Stimulated activated CD8-positive, alpha-beta memory T cell treated with anti-CD3 and anti-CD28 coated beads, Interleukin-4, amount 100 ng/mL, for 1 hour (primary cell): ENCODE measurements at places on chromosomes 7 and 10.

DNA sequence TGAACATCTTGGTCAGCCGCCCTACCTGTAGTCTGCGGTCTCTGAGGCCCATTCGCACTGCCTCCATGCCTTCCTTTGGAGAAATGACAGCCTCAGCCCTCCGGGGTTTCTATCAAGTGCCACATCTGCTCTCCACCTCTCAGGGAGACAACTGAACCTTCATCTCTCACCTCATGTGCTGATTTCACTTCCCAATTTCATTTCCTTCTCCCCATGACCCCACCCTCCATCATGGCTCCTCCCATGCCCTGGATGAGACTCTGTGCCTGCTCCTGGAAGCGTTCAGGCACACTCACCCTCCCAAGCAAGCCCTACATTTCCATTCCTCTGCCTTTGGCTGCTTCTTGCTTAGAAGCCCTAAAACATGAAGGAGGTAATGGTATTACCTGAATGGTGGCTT lies 7.8 kb upstream of the SCD start:
- no peak for DNase-seq

GRCh38 chr7:116630932-116631671 lies 40.9 kb upstream of the MET start:
- DNase-seq: no peak

DNA sequence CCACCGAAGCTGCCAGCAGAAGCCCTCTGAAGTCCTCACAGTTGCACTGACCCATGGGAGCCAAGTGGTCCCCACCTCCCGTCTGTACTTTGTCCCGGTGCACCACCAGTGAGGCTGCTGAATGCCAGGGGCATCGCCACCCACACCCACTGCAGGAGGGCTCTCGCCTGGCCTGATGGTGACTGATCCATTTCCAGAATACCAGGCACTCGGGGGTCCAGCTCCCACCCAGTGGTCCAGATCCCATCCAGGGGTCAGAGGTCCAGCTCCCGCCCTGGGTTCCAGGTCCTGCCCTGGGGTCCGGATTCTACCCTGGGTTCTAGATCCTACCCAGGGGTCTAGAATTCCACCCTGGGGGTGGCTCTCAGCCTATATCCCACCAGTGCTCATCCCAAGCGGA lies 9.1 kb upstream of the JAKMIP3 start:
- DNase-seq: no peak

GRCh38 chr10:115762029-115762428 lies 511.0 kb downstream of the GFRA1 start:
- no peak for DNase-seq

DNA sequence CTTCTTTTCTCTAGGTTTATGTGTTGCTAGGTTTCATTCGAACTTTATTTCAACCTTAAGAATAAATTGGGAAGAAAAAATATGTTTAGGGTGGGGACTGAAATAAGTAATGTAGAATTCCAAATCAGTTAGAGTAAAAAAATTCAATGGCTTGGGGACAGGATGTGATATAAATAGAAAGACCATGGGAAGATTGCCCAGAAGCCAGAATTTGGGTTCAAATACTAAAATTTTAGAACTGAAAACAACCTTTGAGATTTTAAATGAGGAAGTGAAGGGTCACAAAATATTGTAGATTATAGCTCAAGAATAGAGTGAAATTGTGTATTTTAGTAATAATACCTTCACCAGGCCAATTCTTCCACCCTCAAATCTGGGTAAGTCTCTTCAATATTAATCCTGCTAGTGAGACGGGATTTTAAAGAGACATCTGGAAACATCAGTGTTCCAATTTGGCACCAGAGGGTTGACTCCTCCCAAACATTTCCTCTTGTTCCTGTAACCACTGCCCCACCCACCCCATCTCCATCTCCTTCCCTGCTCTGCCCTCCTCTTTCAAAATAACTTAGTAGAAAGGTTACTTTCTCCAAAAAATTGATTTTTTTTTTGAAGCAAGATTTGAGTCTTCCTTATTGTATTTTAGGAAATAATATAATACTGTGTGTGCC lies 51.3 kb upstream of the FAM3C start:
- DNase-seq: no peak

DNA sequence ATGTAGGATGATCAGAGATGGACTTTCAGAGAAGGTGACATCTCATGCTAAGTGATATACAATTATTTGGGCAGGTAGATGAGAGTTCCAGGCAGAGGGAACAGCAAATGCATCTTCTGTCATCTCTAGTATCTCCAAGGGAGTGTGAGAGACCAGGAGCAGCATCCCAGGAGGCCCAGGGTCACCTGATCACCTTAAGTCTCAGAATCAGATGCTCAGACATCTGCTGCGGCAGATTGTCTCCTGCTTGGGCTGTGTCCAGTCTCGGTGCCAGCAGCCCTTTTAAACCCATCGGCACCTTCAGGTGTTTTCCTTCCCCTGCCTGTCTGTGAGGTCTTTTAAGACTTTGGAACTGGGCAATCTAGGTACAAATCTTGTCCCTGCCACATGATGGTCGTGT lies 690.6 kb downstream of the LRMDA start:
- no peak for DNase-seq

DNA sequence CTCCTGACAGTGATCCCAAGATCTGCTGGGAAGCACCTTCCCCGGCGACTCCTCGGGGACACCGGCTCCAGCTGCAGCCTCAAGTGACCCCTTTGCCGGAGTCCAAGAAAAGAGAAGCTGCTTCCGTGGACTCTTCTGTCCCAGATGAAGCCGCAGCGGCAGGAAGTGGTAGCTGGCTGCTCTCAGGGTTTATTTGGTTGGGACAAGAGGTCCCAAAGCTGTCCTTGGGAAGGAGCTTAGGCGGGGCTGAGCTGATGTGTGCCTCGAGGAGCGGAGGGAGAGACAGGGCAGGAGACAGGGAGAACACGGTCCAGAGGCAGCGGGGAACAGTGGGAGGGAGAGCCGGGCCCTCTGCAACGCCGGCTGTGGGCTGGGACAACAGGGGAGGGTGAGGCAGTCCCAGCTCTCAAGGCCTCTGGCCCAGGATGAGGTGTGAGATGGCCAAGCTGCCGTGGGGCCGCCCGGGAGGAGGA lies 13.1 kb upstream of the FAM20C start:
- no peak for DNase-seq

DNA sequence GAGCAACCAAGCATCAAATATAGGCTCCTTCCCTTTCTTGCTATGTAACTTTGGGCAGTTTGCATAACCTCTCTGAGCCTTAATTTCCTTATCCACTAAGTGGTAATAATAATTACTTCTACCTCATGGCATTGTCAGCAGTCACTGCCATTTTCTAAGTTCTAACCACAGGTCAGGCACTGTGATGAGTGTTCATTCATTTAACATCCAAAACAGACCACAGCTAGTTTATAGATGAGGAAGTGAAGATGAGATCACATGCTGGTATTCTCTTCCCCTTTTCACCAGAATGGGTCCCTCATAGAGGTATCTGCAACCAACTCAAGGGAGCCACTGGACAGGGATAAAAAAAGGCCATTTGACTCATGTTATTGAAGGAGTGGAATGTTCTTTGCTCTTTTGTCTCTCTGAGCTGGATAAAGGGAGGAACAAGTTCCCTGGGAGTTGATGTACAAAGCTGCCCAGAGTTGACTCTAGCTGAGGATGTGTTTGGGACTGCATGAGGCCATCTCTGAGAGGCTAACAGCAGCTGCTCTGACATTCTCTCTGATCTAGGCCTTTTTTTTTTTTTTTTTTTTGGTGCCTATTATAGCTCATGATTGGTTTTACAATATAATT lies 65.0 kb downstream of the DNAJC12 start:
- no peak for DNase-seq

DNA sequence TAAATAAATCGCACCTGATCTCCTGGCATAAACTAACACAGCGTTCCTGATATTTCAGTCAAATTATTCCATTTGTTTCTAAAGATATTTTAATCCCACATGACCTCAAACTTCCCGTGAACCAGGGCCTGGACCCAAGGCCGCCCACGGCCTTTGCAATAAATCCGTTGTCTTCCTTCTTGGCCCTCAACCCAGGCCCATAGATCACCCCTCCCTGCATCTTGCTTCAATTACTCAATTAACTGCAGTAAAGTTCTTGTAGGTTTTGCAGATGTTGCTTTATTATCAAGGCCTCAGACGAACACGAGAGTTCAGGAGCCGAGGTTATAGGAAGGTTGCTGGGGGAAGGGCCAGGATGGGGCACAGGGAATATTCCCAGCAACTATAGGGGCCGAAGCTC lies 249.4 kb downstream of the RAB11FIP2 start:
- no peak for DNase-seq

- no peak for DNase-seq
These were observed 358.7 kb downstream of the PHF14 start for GRCh38 chr7:11332186-11332864.

DNA sequence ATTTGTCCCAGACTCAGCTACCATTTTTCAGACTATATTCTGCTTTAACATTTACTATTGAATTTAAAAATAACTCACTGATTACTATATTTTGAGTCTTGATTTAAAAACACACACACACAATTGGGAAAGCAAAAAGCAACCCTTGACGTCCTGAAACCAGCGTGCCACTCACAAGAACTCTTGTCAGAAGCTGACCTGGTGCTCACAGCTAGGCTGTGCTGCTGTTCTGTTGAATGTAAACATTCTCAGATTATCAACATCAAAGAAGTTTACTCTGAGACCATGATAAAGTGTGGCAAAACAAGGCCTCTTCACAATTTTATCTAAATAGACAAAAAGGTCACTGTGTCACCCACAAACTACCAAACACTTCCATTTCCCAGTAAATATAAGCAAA lies 62.6 kb upstream of the CACNA2D1 start:
- DNase-seq: no peak

DNA sequence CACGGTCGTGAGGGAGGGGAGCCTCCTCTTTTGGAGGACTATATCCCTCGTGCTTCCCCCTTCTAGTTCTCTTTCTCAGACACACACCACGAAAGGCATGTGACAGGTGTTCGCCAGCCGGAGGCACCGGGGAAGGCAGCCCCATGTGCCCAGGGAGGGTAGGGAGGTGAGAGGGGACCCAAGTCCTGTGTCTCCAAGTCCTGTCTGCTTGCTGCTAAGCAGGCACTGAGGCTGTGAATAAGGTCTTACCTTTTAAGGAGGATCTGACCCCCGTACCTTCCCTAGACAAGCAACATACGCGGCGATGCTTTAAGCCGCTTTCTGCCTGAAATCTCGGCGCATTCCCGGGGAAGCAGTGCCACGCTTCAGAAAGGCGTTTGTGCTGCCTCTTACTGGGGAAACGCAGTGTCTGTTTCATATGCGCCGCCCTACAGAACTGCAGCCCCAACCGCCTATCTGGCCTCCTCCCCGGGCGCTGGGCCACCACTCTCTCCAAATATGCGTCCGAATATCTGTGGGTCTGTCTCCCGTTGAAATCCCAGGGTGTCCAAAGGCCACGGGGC lies 770 bp downstream of the PLXNA4 start:
- DNase-seq: no peak

GRCh38 chr7:32587411-32587948 lies 92.2 kb downstream of the AVL9 start:
- no peak for DNase-seq

GRCh38 chr10:74827045-74827441 lies 643 bp downstream of the KAT6B start:
- DNase-seq: no peak

DNA sequence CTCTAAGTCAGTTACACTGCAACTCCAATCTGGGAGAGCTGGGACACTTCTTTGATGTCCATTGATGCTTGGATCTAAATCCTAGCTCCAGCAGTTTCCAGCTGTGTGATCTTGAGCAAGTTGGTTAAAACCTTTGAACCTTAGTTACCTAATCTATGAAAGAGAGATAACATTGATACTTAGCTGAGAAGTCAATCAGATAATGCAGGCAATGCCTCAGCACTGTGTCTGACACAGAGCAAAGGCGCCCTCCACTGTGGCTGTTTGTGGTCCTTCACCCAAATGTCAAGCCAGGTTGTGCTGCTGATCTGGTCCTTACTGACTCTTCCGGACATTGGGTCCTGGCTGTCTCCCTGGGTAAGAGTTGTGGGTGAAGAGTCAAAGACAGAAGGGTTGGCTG lies 20.2 kb downstream of the DNTT start:
- no peak for DNase-seq

DNA sequence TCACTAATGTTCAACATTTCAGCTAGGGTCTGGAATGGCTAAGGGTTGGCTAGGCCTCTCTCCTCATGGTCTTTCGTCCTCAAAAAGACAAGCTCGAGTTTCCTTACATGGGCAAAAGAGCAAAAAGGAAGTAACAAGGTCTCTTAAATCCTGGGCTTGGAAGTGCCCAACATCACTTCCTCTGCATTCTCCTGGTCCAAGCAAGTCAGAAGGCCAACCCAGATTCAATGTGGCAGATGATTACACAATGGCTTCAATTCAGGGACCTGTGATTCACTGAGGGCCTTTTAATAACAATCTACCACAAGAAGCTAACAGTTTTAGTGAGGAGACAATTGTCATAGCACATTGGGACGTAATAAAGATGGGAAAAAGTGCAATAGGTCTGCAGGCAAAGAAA lies 4.4 kb upstream of the NUP205 start:
- DNase-seq: no peak

GRCh38 chr10:104406715-104407650 lies 53.4 kb downstream of the CFAP58 start:
- no peak for DNase-seq

- DNase-seq: no peak
These were observed 5.1 kb downstream of the SFXN3 start for GRCh38 chr10:101035916-101036702.

DNA sequence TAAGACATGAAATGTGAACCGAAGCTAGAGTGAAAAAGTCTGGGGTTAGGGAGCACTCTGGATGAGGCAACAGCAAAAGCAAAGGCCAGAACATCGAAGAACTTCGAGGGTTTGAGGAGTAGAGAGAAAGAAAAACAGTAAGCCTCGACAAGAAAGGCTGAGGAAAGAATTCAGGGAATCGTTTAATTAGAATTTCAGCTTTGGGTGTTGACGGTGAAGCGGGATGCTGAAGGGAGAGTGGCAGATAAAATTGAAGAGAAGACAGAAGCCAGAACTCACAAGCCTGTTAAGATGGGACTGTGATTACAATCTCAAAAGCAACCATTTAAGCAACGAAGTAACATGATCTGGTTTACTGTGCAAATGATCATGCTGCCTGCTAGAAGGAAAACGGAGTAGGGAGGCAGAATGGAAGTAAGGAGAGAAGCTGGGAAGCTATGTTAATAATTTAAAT lies 2.1 kb downstream of the TRDMT1 start:
- no peak for DNase-seq

DNA sequence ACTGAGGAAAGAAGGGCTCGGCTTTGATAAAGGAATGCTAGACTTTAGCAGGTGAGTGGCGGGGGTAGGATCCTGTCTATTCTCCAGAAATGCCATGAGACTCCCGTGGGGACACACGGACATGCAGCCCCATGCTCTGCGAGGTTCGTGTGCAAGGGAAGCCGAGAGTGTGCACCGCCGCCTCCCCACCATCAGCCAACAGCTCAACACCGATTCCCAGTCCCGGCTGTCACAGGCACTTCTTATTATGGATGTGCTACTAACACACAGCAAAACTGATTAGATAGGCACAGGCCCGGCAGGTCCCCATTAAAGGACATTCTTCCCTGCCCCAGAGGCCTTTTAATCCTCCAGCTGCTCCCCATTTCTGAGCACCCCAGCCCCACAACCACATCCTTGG lies 154.4 kb downstream of the PRKAG2 start:
- DNase-seq: no peak

- DNase-seq: no peak
These were observed 21.9 kb upstream of the ZNF488 start for GRCh38 chr10:47405857-47406547.

- DNase-seq: no peak
These were observed 4.2 kb downstream of the RARRES2 start for GRCh38 chr7:150337179-150337578.
